ENCODE measurements at places on chromosomes 5 and 9.

- no peak for DNase-seq
Observed at GRCh38 chr9:136077491-136077890, 17.6 kb downstream of the NACC2 start.

GRCh38 chr5:63700241-63700640, 262.0 kb downstream of the HTR1A start:
- no peak for DNase-seq

- DNase-seq = no peak
Observed at GRCh38 chr5:128687930-128688329, 149.9 kb upstream of the FBN2 start.

- no peak for DNase-seq
Observed at GRCh38 chr5:9513827-9514226, 32.0 kb downstream of the SEMA5A start.

GRCh38 chr9:134777153-134777552, 103.5 kb upstream of the FCN2 start:
- no peak for DNase-seq

- no peak for DNase-seq
Observed at GRCh38 chr5:164475339-164475977, 970.0 kb downstream of the MAT2B start.

DNA sequence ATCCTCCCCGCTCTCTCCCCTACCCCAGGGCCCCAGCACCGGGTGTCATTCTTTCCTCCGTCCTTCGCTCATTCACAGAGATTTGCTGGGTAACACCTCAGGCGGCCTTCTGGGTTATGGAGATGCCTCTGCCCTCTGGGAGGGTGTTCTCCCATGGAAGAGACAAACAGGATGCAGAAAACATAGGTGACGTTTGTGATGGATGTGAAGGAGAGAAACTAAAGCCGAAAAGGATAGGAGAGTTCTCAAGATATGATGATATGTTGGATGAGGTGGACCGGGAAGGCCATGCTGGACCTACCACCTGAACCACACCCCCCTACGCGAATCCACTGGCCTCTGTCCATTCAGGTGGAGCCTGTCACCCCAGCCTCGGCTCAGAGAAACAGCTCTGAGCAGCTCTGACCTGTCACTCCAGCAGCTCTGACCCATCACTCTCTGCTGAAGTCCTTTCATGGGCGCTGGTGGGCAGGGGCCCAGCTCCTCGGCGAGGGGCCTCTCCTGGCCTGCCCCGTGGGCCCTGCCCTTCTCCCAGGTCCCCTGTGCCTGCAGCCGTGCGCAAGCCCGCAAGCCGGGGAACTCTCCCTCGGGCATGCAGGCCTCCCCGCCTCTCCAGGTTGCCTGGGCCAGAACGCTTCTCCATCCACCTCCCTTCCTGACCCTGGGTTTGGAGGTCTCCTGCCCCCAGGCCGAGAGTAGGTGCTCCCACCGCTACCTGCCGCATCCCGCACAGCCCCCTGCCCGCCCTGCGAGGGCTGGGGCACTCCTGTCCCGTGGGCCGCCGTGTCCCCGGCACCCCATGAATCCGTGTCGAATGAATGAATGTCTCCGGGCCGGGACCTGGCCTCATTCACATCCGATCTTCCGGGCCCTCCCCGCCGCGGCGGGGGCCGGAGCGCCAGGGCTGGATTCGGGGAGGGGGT, 717 bp upstream of the NCS1 start:
- no peak for DNase-seq
